ENCODE measurements at places on chromosomes 3 and 15. TPM values are rescaled to one million over a fixed set of nuclear protein-coding genes. Genes with fewer than 3 reads are reported as not detected.

Gene SH3GL3
- not detected for total RNA-seq

Gene SI
- total RNA-seq, result not detected

Gene ISLR2
- total RNA-seq, result not detected

Gene HIGD2B
- not detected for total RNA-seq

Gene GOLGA8S
- 0.07 TPM for total RNA-seq

Gene DCUN1D1
- 38.8 TPM for total RNA-seq

Gene AGBL1
- not detected for total RNA-seq

Gene ZNF619
- total RNA-seq, result 6.1 TPM

Gene CPN2
- not detected for total RNA-seq

Gene KNG1
- total RNA-seq, result not detected

Gene CDC25A
- 25.3 TPM for total RNA-seq

Gene IL17RC
- 14.5 TPM for total RNA-seq

Gene WDR49
- under 0.01 TPM for total RNA-seq

Gene GOLGA8J
- total RNA-seq, result not detected

Gene INKA1
- total RNA-seq, result 5.8 TPM

Gene SUSD5
- 0.93 TPM for total RNA-seq

Gene LPCAT4
- 13.6 TPM for total RNA-seq

Gene SMCO1
- total RNA-seq, result not detected

Gene CRYBG3
- total RNA-seq, result 35.6 TPM

Gene COLQ
- 1.1 TPM for total RNA-seq

Gene HERC2
- total RNA-seq, result 72.5 TPM

Gene CEP70
- 13.3 TPM for total RNA-seq

Gene A4GNT
- total RNA-seq, result not detected

Gene MITF
- 4.0 TPM for total RNA-seq

Gene CCDC32
- total RNA-seq, result 24.1 TPM

Gene OR5K2
- not detected for total RNA-seq

Gene TICRR
- total RNA-seq, result 10.9 TPM

Gene AHSG
- total RNA-seq, result not detected

Measured in thoracic aorta endothelial cell (primary cell).